ENCODE measurements at places on chromosomes 7 and 10.

- DNase-seq, result no peak
Observed at GRCh38 chr10:12487366-12487765, 138.0 kb downstream of the CAMK1D start.

- DNase-seq, result no peak
Observed at GRCh38 chr7:84226759-84227158, 32.2 kb upstream of the SEMA3A start.

- no peak for DNase-seq
Observed at GRCh38 chr10:89138755-89139490, 68.2 kb downstream of the CH25H start.

DNA sequence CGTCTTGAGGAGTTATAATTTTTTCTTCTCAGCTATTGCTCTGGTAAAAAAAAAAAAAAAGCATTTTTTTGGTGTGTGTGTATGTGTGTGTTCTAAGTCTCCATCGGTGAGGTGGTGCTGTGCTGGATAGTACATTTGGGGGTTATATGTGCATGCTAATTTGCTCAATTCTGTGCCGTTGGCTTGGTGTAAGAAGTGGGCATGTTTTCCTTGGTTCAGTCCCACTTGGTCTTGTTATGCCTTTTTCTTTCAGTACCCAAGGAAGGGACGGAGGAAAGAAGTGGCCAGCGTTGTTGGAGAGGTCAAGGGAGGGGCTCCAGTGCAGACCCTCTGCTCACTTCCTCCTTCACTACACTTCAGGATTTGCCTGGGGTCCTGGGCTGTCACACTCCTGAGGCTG, 20.4 kb downstream of the LRMDA start:
- DNase-seq, result no peak

GRCh38 chr10:117509573-117509972, 33.0 kb upstream of the EMX2 start:
- DNase-seq, result no peak

Measured in RCC 7860 (cell line).